ENCODE measurements at places on chromosomes 3 and 15.

- no peak for DNase-seq
Measured at GRCh38 chr3:187295316-187296034, 3.9 kb upstream of the MASP1 start.

DNA sequence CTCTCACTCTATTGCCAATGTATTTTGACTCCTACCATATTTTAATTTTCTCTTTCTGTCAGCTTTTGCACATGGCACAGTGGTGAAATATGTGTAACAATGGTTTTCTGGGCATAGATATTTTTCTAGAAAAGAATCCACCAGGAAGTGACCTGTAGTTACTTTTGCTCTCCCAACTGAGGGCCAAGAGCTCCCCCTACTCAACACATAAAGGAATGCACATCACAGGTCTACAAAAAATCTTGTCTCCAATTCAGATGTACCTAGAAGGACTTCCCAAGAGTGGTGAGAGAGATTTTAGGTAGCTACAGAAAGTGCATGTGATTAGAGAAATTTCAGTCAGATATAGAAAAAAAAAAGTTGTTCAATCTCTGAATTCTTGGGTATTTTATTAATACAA is 15.6 kb downstream of the CPA3 start:
- no peak for DNase-seq

GRCh38 chr3:61725851-61726333 is 164.5 kb downstream of the PTPRG start:
- DNase-seq = no peak

GRCh38 chr3:143753006-143753405 is 95.3 kb downstream of the SLC9A9 start:
- DNase-seq = no peak

- no peak for DNase-seq
Measured at GRCh38 chr3:179682426-179683080, 29.7 kb downstream of the USP13 start.

GRCh38 chr3:12409684-12410596 is 74.3 kb upstream of the TSEN2 start:
- DNase-seq = no peak

DNA sequence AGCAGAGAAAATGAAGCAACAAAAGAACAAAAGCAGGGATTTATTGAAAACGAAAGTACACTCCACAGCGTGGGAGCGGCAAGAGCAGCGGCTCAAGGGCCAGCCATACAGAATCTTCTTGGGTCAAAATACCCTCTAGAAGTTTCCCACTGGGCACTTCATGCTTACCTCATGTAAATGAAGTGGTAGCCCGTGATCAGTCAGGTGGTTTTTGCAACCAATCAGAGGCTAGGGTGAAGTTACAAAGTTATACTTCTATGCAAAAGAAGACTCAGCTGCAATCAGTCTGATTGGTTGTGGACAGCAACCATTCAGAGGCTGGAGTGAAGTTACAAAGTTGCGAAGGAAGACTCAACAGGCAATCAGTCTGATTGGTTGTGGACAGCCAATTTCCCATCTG is 37.8 kb upstream of the TRH start:
- peak; percentile 47 for DNase-seq

- no peak for DNase-seq
Measured at GRCh38 chr15:86115145-86115801, 35.6 kb downstream of the AGBL1 start.

DNA sequence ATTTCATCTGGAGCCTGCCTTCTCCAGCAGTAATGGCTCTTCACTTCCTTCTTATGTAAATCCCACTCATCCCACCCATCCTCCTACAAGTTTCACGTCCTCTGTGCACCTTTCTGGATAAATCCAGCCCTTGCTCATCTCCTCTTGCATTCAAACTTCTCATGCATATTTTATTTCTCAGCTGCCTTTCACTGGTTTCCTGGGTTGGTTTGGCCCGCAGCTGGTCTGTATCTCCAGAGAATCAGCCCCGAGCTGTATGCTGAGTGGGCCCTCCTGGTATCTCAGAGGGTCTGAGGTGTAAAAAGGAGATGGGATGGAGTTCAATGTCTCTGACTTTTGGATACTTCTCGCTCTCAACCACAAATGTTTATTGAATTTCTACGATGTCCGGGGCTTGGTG is 248.6 kb upstream of the FEZF2 start:
- DNase-seq = no peak

All from naive thymus-derived CD4-positive, alpha-beta T cell (primary cell).